Effector CD4-positive, alpha-beta T cell (primary cell): ENCODE measurements at places on chromosomes 1 and 21.
A peak's percentile ranks its signal among the peaks of the same experiment; 100 is the strongest.

DNA sequence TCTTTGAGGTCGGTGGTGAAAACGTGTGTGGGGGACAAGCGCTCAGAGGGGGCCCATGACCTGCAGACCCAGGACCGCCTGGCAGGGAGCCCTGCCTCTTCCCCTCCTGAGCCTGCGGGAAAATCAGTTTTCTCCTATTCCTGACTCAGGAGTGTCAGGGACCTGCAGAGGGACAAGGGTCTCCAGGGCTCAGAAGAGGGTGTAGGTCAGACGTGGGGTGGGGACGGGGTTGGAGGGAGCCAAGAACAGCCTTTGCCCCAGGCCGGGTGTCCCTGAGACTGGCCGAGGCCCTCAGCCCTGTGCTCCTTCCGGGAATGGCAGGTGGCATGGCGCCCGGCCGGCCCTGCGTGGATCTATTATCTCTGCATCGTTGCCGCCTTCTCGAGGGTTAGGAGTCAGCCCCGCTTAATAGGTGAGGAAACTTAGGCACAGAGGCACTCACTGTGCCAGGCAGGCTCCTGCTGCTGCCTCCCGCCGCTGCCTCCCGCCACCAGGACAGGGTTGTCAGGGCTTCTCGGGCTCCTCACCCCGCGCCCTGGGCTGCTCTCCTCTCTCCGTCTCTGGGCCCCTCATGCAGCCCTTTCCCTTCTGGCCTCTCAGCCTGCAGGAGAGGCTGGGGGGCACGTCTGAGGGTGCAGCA lies 37.5 kb downstream of the AJAP1 start:
- no peak for DNase-seq

DNA sequence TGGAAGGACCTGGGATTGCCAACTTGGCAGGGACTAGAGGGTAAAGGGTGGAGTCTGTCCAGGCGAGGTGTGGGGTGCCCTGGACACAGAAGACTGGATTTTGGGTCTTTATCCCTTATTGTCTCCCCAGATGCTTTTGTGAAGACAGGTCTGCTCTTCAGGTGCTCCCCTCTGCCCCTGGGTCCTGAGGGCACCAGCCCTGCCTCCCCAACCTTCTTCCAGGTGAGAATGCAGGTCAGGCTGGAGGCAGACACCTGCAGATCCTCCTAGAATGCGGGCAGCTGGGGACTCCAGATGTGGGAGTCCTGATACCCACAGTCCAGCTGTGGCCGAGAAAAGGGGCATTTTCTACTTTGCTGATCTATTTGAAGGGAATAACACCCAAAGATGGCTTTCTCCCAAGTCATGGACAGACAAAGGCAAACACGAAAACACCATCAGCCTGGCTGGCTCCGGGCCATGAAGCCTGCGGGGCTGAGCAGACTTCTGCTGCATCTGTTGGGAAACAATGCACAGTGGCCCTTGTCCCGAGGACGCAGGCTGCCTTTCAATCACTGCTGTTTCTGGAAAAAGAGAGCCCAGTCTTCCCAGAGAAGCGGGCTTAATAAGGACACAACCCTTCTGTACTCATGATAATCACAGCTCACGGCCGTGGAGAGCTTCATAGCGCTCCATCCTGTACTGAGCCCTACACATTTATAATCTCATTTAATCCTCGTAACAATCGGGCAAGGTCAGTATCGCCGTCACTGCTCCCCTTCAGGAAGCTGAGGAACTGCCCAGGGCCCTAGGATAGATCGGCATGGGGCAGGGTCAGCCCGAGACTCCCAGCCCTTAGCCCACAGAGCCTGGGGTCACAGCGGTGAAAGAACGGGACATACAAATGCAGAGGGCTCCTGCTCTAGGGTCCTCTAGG lies 62.0 kb upstream of the ABCG1 start:
- no peak for DNase-seq

DNA sequence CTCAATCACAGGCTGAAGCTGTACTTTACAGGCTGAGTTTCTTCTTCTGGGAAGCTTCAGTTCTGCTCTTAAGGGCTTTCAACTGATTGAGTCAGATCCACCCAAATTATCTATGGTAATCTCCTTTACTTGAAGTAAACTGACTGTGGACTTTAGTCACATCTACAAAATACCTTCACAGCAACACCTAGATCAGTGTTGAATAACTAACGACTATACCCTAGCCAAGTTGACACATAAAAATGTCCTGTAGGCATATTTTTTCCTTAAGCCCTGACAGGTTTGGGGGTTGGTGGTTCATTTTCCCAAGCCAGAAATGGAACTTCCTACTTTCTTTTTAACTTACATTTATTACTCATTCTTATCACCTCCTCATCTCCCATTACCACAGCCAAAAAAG lies 42.9 kb upstream of the PRKACB start:
- DNase-seq = no peak

- no peak for DNase-seq
Measured at GRCh38 chr1:15429701-15430149, 8.5 kb upstream of the CTRC start.

GRCh38 chr1:215911406-215911968 lies 344.4 kb downstream of the KCTD3 start:
- DNase-seq = no peak

GRCh38 chr1:201024625-201024998 lies 1.1 kb upstream of the KIF21B start:
- DNase-seq = no peak

GRCh38 chr1:240314845-240315801 lies 223.4 kb downstream of the FMN2 start:
- no peak for DNase-seq

DNA sequence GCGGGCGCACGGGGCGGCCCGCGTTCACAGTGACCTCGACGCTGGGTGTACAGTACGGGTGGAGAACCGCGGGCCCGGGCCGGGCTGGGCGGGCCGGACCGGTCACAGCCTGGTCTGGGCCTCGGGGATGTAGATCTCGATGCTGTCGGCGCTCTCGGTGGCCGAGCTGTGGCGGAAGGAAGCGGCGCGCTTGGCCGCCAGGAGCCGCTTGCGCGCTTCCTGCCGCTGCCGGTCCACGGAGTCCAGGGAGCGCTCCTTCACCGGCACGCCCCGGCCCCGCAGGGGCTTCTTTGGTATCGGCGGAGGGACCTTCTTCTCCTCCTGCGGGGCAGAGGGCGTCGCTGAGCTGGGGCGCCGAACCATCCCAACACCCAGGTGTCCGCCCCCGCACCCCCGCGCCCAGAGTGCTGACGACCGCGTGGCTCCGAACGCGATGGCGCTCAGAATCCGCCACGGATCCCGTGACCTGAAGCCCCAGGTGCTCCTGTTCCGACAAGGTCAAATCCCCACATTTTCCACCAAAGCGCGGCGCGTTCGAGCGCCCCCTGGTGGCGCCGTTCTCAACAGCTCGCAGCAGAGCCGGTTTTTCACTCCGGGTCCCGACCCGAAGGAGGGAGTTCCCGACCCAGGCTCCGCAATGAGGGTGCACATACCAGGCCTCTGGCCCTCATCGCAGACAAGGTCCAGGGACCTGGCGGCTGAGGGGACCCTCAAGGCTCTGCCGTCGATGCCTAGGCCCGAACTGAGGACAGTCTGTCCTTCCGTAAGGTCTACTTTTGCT lies 6.6 kb upstream of the SMIM12 start:
- peak; percentile 88 for DNase-seq

GRCh38 chr1:43274804-43275180 lies 5.0 kb downstream of the TMEM125 start:
- no peak for DNase-seq

DNA sequence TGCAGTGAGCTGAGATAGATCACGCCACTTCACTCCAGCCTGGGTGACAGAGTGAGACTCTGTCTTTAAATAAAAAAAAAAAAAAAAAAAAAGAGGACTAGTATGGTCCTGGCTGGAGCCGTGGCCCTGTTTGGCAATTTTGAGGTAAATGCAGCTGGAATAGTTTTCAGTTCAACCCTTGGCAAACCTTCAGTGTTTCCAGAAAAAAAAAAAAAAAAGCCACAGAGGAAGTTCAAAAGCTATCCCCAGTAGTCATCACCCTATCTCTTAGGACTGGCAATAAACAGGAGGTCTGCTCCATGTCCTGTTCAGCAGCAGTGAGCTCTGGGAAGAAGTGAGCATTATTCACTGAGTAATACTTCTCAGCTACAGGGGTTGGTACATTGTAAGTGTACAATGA lies 56.8 kb upstream of the ERRFI1 start:
- no peak for DNase-seq

GRCh38 chr1:162987866-162988265 lies 81.3 kb upstream of the RGS4 start:
- no peak for DNase-seq

DNA sequence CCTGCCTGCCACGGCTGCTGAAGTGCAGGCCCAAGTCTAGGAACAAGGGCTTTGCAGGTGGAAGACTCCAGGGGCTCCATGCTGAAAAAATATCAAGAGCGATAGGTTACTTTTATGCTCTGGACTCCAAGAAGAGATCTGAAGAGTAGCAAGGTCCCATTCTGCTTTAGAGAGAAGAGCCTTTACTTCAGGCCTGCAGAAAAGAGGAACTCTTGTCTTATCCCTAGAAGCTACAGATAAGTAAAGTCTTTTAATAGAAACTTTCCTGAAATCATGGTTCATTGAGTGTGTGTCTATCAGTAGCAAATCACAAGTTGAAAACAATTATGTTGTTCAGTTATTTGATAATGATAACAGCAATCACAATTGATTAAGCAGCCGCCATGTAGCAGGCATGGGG lies 113.3 kb downstream of the TNR start:
- DNase-seq = no peak

- DNase-seq = no peak
Measured at GRCh38 chr1:227185291-227185690, 133.0 kb downstream of the CDC42BPA start.

DNA sequence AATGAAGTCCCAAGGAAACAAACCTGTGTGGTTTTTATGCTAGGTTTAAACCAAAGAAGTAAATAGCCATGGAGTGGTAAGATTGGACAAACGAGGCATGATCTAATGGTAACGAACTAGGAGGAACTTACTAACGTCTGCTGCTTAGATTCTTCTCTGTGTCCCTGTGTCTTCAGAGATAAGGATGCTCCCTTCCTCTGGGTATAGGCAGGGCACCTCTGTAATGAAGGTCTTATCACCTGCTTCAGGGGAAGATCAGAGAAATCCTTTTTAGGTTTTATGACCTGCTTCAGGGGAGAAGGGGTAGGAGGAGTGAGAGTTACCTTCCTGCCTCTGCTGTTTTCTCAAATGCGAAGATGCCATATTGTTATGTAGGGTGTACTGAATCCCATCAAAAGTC lies 214.9 kb upstream of the L1TD1 start:
- DNase-seq = no peak

DNA sequence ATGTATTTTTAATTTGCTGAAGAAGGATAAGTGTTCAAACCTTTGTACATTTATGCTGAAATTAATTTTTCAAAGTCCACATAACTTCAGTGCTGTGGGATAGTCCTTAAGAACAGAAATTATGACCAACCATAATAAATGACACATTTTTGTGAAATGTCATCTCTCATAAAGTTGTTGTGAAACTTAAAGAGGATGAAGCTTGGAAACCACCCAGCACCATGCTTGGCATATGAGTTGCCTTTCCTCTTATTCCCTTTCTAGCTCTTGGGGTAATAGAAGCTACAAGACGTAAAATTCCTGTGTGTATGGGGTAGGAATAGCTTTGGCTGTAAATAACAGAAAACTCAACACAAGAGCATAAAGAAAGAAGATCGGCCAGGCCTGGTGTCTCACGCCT lies 18.9 kb upstream of the USP24 start:
- no peak for DNase-seq
